ENCODE measurements at places on chromosomes 2 and 18.

GRCh38 chr2:75221862-75222261, 22.5 kb upstream of the TACR1 start:
- no peak overlapping the region for H3K27ac ChIP-seq
- no peak overlapping the region for H3K4me3 ChIP-seq
- no peaks in the 10 kb centered on the region for H3K36me3 ChIP-seq
- DNase-seq = no peak
- H3K4me1 ChIP-seq = no peaks in the 10 kb centered on the region

GRCh38 chr18:8095947-8096570, 513.2 kb upstream of the RAB12 start:
- H3K4me3 ChIP-seq = no peak overlapping the region
- no peaks in the 10 kb centered on the region for H3K4me1 ChIP-seq
- H3K27me3 ChIP-seq = no peaks in the 10 kb centered on the region
- DNase-seq = no peak

DNA sequence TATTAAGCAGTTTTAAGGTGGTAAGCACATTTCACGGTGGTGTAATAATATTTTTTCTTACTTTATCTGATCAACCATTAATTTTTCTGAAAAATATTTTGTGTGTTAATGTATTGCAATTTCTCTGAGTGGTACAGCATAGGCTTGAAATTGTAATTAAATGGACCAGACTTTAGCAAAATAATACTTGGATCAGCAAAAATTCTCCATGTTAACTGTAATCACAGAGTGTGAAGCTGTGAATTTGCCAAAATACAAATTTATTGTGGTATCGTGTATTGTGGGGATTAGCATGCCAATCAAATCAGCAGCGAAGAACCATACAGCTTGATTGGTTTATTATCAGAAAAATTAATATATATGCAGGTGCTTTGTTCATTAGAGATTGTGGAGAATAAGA, 1088.9 kb upstream of the GYPC start:
- H3K36me3 ChIP-seq = no peaks in the 10 kb centered on the region
- no peak overlapping the region for H3K27ac ChIP-seq
- H3K4me3 ChIP-seq = no peak overlapping the region
- DNase-seq = no peak
- H3K27me3 ChIP-seq = no peaks in the 10 kb centered on the region

- no peak overlapping the region for H3K27ac ChIP-seq
- peaks cover 3% of the 10 kb centered on the region for H3K36me3 ChIP-seq
- H3K4me1 ChIP-seq = no peaks in the 10 kb centered on the region
- DNase-seq = no peak
Observed at GRCh38 chr2:164522561-164522981, 98.7 kb downstream of the GRB14 start.

DNA sequence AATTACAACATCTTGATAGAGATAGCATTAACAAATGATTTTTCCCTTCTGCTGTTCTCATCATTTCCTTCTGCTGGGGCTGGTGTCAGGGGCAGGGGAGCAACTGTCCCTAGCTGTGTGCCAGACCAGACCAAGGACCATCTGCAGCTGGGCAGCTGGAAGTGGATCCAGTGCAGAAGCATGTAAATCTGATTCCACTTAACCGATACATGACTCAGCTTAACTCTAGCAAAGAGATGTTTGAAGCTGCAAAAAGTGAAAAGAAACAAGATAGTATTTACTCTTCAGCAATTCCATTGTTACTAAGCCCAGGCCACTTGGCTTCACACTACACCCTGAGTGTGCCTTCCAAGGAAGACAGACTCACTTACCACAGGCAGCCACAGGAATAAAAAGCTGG, 151.1 kb downstream of the GALNT1 start:
- no peaks in the 10 kb centered on the region for H3K4me1 ChIP-seq
- H3K27ac ChIP-seq = no peak overlapping the region
- no peaks in the 10 kb centered on the region for H3K27me3 ChIP-seq
- H3K4me3 ChIP-seq = no peak overlapping the region

Measured in right lobe of liver (tissue), 6 donors.